ENCODE measurements at places on chromosomes 4 and X.

DNA sequence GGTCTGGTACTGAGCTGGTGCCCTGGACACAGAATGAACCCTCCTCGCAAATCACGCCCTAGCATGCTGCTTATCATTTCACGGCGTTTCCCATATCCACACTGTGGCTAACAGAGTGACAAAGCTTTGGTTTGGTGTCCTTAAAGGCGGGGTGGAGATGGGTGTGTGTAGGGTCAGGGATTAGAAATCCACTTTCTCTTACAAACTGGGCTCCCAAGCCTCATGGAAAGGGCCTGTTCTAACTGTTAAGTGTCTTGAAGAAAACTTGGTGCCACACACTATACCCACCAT lies 735 bp upstream of the CHRDL1 start:
- DNase-seq, result no peak

DNA sequence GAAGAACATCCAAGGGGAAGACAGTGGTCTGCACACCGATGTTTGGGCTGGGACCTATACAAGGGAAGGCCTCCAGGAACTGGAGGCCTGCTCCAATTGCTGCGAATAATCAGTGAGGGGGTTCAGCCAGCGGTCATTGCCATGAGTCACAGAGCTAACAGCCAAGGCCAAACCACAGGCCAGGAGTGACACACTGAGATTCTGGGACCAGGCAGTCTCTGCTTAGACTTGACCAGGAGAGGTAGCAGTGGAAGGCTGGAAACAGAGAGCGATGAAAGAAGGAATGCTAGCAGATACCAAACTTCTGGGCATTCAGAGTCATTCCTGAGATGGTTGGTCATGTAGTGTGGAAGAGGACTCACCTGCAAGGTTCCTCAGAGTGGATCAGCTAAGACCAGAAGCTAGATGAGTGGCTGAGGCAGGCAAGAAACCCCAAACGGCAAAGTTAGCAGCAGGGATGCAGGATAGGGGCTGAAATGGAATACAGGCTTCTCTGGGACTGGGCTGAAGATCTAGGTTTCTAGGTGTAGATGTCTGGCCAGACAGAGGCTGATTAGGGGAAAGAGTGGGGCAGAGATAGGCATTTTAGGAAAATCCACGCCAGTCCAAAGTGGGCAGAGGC lies 54.7 kb downstream of the CNGA2 start:
- no peak for DNase-seq

GRCh38 chrX:78769946-78770345 lies 22.4 kb downstream of the LPAR4 start:
- DNase-seq, result no peak

DNA sequence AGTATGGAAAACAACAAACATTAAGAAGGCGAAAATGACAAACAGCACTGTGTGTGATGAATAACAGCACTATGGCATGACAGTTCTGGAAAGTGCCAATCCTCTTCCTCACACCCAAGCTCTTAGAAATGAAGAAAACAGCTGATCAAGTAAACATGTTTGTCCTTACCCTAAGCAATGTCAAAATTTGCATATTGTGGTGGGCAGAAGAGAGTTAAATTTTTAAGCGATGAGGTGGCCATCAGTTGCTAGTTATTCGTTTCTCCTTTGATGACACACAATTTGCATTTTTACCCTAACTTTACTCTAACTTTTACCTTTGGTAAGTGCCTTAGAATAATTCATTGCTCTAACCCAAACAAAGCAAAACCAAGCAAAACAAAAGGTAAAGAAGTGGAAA lies 8.8 kb downstream of the PROM1 start:
- DNase-seq, result no peak

DNA sequence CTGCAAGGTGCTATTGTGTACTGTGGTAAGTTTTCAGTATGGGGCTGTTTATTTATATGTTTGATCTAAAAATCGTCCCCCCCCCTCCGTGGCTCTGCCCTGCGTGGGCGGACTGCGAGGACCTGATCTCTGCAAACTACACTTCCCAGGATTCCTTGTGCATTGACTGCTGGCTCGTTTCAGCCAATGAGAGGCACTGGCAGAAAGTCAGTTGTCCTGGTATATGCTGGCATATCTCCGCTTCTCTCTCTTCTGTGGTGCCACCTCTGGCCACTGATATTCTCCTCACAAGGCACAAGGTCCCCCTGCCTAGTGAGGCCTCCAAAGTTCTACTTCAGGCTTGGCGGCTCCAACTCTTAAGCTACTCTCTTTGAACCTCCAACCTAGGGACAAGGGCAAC lies 168.8 kb upstream of the ZFP42 start:
- DNase-seq, result peak; percentile 3

DNA sequence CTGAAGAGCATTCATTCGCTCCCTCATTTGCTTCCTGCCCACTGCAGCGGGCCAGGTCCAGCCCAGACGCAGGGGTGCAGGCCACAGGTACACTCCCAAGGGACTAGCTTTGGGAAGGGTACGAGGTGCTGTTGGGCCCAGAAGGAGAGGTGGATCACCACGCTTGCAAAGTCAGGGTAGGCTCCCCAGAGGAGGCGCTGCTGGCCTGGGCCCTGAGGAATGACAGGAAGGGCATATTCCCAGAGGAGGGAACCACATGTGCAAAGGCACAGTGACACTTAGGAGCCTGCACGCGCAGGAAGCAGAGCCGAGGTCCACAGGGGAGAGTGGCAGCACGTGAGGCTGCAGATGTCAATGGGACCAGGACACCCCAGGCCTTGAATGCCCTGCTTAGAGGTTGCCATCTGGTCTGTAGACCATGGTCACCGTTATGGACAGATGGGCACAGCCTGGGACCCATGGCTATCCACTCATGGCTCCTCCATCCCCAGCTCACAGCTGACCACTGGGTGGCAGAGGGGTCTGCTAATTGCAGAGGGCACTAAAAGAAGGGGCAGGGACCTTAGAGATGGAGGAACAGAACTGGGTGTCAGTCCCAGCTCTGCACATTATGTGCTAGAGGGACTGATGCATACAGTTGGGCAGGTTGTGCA lies 7.9 kb downstream of the HTRA3 start:
- no peak for DNase-seq

DNA sequence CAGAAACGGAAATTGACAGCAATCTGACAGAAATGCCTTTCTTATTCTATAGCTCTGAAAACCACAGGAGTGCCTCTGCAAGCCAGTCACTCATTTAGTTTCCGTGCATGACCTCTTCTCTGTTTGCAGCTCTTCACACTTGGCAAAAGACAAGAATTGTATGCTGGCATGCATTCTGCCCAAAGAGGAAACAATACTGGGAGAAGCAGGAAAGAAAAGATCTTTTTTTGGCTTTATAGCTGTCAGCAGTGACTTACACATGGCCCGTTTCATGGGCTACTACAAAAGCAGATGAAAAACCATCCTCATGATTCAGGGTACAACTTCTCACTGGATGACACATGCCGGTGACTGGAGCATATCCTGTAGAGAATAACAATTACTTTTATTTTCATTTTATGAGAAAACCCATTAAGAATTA lies 249.4 kb downstream of the ADAMTS3 start:
- DNase-seq, result no peak

DNA sequence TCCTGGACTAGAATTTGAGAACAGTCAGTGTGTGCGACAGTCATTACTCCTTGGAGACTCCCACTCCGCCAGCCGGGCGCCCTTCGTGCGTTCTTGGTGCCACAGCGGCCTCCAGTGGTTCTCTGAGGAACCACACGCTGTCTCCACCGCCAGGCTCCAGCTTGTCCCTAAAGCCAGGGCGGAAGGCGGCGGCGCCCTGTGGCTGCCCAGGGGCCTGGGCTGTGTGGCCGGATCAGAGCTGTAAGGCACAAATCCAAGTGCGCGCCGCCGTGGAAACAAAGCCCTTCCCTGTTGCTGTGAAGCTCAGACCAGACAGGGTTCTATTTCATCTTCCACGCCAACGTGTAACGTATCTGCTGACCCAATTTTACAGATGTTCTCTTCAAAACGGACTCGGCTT lies 34.2 kb downstream of the IDS start:
- peak; percentile 92 for DNase-seq

DNA sequence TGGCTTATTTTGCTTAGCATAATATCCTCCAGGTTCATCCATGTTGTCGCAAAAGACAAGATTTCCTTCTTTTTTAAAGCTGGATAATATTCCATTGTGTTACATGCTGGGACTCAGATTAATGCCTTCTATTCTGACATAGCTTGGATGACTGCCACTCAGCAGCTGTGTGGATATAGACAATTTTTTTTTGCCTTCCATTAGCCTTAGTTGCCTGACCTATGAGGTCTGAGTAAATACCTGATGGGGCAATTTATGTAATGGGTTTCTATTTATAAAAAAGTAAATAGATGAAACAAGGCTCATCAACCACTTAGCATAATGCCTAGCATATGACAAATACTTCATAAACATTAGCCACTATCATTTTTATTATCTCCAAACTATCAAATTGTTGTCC lies 515.4 kb downstream of the ZNF674 start:
- DNase-seq, result no peak

GRCh38 chrX:112380541-112381278 lies 298.1 kb upstream of the TRPC5 start:
- DNase-seq, result no peak

DNA sequence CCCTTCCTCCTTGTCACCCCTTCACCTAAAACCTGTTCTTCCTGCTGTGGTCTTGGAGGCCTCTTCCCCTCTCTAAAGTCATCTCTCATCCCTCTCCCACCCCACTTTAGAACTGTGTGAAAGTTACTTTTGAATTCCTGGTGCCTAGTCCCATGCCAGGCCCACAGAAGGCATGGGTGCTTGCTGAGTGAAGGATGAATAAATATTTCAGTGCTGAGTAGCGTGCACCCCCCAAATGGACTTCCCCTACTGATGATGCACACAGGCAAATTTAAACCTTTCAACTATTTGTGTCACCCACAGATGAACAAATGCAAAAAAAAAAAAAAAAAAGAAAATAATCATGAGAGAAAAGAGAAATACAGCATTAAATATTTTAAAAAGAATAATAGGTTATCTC lies 19.8 kb downstream of the PSMD10 start:
- DNase-seq, result no peak

GRCh38 chr4:2935762-2936743 lies 27.2 kb downstream of the NOP14 start:
- DNase-seq, result no peak

DNA sequence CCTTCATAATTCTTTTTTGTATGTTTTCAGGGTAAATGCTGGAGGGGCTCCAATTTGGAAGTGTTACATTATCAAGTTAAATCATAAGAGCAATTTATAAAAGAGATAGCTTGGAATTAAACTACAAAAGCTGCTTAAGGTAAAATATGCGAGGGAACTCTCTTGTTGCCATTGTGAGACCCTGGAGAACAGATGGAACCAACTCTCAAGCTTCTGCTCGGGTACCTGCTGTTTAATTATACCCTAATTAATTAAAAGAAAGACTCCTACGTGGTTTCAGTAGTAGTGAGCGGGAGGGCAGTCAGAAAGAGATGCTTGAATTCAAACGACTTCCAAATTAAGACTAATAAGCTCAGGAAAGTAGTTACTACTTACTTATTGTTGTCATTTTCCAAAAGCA lies 313.1 kb upstream of the TACR3 start:
- DNase-seq, result no peak

- DNase-seq, result no peak
Observed at GRCh38 chr4:95591278-95591677, 42.5 kb upstream of the UNC5C start.

DNA sequence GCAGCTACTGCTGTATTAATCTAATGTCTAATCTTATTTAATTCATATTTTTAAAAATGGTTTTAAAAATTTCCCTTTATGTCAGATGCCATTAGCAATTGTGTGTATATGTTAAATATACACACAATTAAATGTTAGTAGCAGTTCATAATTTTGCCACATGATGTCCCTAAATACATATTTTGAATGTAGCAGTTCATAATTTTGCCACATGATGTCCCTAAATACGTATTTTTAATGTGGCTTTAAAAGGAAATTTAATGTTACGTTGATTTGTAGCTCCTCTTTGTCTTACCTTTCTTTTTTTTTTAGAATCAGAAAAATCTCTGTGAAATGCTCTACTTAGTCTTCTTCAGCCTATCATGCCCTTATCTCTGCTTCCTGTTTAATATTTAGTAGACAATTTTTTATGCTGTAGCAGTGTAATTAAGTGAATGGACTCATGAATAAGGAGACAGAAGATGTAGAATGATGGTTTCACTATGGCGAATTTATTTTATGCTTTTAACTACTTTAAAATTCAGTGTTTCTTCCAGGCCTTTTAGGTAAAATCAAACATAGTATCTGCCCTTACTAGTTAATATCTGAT lies 26.1 kb downstream of the RBM46 start:
- DNase-seq, result no peak

GRCh38 chr4:1357356-1358248 lies 10.6 kb downstream of the UVSSA start:
- DNase-seq, result no peak
